ENCODE measurements at places on chromosomes 1 and 21.

DNA sequence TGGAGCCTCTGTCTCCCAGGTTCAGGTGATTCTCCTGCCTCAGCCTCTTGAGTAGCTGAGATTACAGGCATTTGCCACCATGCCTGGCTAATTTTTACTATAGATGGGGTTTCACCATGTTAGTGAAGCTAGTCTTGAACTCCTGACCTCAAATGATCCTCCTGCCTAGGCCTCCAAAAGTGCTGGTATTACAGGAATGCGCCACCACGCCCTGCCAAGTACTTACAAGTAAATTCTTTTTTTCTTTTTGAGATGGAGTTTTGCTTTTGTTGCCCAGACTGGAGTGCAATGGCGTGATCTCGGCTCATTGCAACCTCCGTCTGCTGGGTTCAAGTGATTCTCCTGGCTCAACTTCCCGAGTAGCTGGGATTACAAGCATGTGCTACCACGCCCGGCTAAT lies 42.5 kb downstream of the RPRD2 start:
- DNase-seq = no peak

DNA sequence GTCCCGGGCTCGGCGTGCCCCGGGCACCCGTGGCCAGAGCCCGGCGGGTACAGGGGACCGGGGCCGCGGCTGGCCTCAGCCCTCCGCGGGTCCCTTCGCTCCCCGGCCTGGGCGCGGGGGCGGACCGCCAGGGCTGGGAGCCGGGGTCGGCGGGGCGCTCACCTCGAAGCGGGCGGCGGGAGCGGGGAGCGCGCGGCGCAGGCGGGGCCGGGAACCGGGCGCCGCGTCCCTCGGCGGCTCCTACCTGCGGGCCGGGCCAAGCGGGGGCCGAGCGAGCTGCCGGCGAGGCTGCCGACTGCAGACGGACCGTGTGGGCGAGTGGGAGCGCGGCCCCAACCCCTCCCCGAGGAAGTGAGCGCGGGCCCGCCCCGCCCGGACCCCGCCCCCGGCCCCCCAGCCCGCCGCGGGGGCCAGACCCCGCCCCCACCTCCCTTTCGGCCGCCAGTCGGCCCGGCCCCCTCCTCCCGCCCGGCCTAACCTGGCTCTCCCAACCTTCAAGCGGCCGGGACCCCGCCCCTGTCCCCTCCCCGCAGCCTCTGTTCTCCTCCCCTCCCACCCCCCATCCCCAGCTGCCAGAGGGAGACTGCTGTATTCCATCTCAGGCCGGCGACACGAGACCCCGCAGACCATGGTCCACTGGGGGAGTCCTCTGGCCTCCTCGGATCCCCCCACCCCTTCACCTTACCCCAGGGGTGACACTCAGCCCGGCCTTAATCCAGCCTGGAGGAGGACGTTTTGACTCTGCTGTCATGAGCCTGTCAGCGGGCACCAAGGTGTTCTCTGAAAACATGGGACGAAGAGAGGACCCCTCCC lies at the start of gene FHL3:
TSS of gene FHL3 (minus strand) at position 320 of the 813 bp plus-strand sequence. CDS start 6,102 bp downstream, outside the sequence.
- peak; percentile 59 for DNase-seq

DNA sequence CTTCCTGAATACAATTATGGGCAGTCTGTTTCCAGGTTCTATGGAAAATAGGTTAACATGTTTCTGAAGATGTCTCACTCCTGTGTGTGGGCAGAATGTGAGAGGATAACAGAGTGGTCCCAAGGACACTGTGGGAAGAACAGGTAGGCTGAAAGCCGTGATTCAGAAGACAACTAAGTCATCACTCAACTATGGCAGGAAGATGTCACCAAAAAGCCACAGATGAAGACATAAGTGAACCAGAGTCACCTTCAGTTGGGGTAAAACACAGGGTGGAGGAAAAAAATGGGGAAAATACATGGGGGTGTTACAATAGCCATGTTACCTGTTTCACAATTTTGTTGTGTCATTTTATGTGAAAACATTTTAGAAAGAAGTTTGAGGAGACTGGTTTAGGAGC lies 75.1 kb downstream of the UCHL5 start:
- DNase-seq = no peak

DNA sequence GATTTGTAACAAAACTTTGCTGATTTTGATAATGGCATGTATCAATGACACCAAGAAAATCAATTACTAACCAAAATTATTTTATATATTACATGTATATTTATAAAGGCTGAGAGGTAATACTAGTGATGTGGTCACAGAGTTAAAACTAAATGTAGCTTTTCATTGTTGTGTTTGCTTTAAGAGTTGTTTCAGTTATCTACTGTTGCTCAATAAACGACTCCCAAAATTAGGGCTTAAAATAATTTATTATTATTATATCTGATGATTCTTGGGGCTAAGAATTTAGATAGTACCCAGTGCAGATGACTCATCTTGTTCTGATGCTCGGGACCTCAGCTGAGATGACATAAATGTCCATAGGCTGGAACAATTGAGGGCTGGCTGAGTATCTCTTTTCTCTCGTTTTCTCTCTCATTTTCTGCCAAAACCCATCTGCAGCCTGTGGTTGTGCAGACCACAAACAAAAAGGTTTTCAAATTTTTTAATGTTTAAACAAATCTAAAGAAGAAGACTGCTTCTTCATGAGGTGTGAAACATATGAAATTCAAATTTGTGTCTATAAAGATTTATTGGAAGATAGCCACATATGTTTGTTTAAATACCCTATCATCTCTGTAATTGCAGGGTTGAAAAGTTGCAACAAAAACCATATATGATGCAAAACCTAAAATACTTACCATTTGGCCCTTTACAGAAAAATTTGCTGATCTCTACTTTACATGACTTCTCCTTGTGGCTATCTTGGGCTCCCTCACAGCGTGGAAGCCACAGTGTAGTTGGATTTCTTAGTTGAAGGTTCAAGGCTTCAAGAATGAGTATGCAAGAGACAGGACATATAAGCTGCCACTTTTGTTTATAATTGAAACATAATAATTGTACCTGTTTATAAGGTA lies 14.8 kb upstream of the PTPRC start:
- DNase-seq = no peak

DNA sequence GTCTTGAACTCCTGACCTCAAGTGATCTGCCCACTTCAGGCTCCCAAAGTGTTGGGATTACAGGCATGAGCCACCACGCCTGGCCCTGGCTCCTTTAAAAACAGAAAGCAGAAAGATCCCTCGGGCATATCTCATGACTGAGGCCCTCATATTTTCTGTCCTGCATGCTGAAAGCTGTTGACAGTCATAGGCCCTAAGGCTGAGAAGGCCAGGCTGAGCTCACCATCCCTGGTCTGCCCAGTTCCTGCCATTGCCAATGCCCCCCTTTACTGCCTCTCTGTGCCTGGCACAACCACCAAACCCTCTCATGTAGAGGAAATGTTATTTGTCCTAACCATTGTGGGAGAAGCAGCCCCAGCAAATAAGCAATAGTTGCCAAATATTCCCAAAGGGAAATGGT lies 12.7 kb downstream of the CD34 start:
- no peak for DNase-seq

GRCh38 chr21:28282833-28283232 lies 709.8 kb downstream of the LTN1 start:
- DNase-seq = no peak

DNA sequence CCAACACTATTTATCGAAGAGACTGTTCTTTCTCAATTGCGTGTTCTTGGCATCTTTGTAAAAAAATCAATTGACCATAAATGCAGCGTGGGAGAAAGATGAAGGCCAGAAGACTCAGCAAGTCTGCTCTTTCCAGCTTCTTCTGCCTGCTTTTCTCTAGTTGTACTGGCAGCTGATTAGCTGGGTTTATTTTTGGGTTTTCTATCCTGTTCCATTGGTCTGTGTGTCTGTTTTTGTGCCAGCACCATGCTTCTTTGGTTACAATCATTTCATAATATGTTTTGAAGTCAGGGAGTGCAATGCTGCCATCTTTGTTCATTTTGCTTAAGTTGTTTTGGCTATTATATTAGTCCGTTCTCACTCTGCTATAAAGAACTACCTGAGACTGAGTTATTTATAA lies 201.8 kb upstream of the B3GALT2 start:
- no peak for DNase-seq

DNA sequence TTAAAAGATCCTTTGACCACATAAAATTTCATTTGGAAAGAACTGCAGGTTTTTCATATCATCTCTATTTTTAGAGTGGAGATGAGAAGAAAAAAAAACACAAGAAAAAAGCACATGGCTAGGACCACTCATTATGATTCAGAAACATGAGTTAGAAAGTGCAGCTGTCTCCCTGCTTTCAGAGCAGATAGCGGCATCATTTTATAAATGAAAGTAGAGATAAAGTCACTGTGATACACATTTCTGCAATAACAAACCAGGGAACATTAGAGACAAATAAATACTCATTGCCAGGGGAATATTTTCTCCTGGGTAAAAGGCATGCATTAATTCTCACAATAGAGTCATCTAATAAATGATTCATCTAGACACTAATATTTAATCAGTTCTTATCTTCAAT lies 87.5 kb upstream of the PLPPR4 start:
- DNase-seq = no peak

GRCh38 chr1:33384040-33384812 lies 46.7 kb downstream of the PHC2 start:
- peak; percentile 77 for DNase-seq

DNA sequence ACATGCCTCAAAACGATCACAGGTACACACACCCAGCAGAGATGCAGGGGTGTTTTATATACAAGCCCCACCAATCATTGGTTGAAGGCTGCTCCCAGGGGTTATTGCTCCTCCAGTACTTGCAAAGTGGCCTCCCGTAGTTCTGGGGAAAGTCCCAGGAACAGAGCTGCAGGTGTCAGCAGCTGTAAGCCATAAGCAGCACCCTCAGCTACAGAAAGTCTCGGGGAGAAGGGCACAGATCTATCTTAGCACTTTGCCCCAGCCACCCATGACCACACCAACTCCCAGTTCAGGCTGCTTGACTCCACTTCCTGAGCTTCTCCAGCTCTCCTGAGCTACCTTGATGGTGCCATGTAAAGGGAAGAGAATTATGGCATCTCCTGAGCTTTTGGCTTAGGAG lies 222.7 kb upstream of the GJB5 start:
- no peak for DNase-seq

DNA sequence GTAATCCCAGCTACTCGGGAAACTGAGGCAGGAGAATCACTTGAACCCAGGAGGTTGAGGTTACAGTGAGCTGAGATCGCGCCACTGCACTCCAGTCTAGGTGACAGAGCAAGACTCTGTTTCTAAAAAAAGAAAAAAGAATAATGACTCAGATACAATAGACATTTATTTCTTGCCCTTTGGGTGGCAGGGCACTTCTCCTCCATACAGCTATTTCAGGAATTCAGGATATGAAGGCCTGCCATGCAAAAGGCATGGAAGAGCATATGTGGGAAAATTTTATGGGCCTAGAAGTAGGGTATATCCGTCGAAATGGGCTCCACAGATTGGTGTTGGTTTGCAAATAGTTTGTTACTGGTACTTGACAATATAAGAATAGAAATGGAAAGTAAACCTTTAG lies 20.2 kb upstream of the POGZ start:
- no peak for DNase-seq

DNA sequence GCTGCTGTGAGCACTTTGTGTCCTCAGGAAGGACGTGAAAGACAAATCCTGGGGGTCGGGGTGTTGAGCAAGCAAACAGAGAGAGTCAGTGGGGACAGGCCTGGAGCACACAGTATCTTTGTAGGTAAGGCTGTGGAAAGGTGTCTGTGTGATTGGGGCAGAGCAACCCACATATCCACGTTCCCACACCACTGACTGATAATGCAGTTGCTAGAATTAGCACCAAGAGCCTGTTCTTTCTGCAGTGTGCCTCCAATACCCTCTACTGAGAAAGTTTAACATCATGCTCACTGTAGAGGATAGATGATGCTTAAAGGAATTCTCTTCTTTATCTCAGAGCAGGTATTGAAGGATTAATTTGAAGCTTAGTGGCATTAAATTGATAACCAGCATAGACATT lies 161.1 kb downstream of the PIK3R3 start:
- DNase-seq = no peak

- DNase-seq = no peak
Measured at GRCh38 chr1:94819945-94820746, at the start of gene SLC44A3. SLC44A3 (plus strand) TSS chr1:94820357; CDS start chr1:94820452, 95 bp downstream.

DNA sequence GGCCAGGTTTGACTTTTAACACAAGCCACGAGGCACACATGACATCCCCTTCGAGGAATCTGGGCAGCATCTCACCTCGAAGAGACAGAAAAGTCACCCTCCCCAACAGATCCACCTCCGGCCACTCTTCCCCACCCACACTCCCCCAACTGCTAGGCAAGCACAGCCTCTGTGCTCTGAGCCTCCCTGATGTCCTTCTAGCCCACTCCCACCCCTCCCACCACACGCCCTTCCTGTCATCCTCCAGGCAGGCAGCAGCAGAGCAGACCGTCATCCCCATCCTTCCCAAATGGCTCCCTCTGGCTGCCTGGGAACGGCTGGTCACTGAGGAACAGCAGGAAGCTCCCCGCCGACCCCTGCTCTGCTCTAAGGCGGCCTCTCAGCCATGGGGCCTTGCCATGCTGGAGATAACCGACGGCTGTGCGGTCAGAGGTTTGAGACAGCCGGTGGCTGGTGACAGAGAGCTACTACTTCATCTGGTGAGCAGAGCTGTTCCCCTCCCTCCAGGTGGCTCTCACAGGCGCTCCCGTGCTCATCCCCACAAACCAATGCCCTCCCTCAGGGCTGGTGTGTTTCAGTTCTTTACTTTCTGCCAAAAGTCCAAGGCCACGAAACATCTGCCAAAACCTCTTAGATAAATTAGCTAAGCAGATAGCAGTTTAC lies 25.6 kb downstream of the NPHP4 start:
- no peak for DNase-seq

GRCh38 chr1:229062135-229062534 lies 208.8 kb upstream of the RAB4A start:
- DNase-seq = no peak

DNA sequence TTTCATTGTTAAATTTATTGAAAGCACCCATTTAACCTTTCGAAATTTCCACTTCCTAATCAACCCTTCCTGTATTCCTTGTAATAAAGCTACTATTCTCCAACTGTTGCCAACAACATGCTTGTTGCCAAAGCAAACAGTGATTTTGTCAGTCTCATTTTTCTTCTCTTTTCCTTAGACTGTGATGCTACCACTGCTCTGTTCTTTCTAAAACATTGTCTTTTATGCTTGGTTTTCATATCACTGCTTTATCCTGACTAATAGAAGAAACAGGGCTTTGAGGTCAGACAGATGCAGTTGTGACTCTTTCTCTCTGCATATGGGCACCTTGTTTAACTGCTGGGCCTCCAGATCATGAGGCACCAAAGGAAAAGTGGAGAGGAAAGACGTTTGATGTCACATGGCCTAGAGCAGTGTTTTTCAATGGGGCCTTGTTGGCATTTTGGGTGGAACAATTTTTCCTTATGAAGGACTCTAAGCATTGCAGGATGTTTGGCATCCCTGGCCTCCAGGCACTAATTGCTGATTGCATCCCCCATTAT lies 56.1 kb downstream of the HMCN1 start:
- DNase-seq = no peak

- DNase-seq = no peak
Measured at GRCh38 chr1:59377350-59377904, 80.5 kb downstream of the FGGY start.

Data from NCI-H526 (cell line).